ENCODE measurements at places on chromosomes 5 and 9.

DNA sequence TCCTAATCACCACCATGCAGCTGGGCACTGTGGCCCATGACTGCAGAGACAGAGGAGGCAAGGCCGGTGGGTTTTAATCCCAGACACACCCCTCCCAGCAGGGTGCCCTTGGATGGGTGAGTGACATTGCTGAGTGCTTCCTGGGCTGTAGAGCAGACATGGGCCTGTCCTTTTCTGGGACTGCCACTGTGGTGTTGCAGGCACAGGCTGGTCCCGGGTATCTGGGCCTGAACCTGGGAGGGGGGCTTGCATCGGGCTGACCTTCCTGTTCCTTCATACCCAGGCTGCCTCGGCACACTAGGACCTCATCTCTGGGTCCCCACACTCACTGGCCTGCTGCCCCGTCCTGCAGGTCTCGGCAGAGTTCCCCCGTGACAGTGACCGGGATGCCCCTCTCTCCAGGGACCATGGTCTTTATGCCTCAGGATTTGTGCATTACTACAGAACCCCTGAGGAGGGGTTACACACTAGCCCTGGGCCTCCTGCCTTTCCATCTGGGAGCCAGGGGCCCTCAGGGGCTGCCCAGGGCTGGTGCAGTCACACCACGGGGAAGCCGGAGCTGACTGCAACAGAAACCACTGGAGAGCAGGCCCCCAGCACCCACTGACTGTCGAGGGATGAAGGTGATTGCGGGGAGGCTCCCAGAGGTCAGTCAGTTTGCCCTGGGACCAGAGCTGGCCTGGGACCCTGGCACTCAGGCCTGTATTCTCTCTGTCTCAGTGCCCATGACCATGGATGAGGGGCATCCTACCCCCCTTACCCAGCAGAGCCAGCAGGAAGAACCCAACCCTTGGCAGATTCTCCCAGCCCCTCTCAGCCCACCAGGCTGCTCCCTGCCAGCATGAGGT, 8.9 kb upstream of the SLC25A48 start:
- no peak for DNase-seq

GRCh38 chr5:2724031-2724581, 27.4 kb downstream of the IRX2 start:
- DNase-seq = no peak

DNA sequence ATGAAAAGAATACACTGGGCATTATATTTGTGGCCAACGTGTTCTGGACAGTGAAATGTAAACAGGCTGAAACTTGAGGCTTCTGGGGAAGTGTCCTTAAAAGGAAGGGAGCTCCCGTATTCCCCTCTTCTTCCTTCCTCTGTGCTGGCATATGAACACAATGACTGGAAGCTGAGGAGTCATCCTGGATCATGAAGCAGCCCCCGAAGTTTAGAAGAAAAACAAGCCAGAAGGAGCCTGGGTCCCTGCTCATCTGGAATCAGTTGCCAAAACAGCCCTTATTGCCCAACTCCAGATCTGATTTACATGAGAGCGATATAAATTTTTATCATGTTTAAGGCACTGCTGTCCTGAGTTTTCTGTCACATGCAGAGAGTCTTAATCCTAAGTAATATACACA, 65.4 kb upstream of the SLC1A1 start:
- no peak for DNase-seq

DNA sequence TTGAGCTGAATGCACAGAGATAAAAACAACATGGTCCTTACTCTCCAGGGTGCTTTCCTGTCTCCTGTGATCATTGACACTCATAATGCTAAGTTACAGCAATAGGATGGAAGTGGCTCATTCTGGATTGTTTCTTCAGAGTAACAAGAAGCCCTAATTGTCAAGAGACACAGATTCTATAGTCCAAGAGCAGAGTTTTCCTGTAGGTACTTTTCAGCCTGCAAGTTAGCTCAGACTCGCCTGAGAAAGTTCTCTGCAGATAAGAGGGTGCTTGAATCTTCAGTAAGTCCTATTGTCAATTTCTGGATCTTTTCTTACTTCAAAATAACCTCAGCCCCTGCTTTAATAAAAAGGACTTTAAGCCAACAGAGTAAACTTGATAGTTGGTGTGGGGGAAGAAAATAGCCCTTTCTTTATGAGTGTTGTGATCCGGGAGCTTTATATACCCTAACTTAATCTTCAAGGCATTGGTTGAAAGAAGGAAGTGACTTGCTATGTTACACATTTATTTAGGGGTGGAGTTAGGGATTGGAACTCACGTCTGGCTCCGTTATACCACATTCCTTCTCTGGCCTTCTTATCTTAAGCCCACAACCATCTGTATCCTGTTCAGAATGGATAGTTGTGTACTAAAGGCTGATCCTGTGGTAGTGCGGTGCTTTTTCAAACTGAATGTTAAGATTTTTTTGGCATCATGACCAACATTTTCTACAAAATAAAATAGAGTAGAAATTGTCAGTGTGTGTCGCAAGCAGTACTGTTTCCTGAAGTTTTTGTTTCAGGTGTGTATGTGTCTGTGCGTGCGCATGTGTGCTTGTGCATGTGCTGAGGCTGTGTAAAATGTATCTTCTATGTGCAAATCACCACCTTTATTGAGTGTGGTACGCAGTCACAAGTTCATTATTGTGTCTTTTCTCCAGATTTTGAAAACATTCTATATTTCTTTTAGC, 173.9 kb downstream of the WDR70 start:
- DNase-seq = no peak

- no peak for DNase-seq
Measured at GRCh38 chr5:122492675-122493074, 180.6 kb downstream of the SNCAIP start.

All from CD4-positive, alpha-beta T cell treated with Interleukin-21 for 1 hour (primary cell).